ENCODE measurements at places on chromosomes 13 and 19.

DNA sequence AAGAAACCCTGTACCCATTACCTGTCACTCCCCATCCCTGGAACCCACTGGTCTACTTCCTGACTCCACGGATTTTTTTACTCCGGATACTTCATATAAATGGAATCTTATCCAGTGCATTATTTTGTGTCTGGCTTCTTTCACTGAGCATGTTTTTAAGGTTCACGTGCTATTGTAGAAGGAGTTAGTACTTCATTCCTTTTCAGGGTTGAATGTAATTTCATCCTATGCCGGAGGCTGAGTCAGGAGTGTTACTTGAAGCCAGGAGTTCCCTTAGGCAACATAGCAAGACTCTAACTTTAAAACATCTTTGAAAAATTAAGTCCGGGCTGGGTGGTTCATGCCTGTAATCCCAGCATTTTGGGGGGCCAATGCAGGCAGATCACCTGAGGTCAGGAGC lies 17.9 kb upstream of the ELAVL1 start:
- no peak for DNase-seq

DNA sequence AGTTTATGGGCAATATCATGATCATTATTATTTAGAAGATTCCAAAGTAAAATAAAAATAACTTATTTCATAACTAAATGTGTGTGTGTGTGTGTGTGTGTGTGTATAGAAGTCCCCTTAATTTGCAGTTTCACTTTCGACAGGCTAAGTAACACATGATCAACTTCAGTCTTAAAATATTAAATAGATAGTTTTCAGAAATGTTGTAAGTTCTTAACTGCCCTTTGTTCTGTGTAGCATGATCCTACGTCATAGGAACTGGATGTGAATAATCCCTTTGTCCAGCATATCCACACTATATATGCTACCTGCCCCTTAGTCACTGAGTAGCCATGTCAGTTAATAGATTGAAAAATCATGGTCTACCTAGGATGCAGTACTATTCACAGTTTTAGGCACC lies 1863.5 kb upstream of the PCDH20 start:
- no peak for DNase-seq

DNA sequence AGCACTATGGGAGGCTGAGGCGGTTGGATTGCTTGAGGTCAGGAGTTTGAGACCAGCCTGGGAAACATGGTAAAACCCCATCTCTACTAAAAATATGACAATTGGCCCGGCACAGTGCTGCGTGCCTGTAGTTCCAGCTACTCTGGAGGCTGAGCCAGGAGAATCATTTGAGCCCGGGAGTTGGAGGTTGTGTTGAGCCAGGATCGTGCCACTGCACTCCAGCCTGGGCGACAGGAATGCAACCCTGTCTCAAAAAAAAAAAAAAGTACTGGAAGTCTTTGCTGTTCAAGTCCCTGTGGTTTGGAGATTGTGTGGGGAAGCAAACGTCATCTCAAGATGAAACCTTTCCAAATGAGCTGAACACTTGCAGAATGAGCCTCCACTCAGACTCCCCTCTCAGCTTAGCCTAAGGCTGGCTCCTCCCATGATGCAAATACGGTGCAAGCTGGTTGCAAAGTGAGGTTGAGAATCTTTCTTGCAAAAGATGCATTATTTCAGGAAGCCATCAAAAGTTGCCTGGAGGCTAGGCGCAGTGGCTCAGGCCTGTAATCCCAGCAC lies 46.2 kb downstream of the MYO9B start:
- no peak for DNase-seq

- no peak for DNase-seq
Observed at GRCh38 chr13:30341815-30342570, 34.6 kb upstream of the KATNAL1 start.

DNA sequence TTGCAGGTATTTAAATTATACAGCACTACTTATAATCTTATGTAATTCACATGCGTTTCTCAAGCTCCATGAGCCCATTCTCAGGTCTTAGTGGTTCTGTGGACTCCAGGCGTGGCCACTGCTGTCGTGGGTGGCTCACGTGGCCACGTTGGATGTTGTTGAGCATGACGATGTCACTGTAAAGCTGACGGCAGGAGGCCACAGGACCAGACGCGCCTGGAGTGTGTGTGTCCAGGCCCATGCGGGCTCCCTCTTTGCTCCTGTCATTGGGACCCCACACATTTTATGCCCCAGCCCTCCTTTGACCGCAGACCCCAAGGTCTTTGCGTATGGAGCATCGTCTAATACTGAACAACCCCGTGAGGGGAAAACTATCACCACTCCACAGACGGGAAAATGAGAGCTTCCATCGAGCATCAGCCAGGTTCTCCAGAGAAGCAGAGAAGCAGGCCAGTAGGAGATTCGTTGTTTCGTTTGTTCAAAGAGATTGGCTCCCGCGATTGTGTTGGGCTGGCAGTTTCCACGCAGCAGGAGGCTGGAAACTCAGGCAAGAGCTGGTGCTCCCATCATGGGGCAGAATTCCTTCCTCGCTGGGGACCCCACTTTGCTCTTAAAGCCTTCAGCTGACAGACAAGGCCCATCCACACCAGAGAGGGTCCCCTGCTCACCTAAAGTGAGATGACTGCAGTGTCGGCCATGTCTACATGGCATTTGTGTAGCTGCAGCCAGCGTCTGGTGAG lies 129.3 kb upstream of the SPACA7 start:
- DNase-seq: no peak

GRCh38 chr19:13169769-13170168 lies 19.6 kb downstream of the IER2 start:
- no peak for DNase-seq

All from effector memory CD4-positive, alpha-beta T cell (primary cell).